Smooth muscle cell of the coronary artery (primary cell): ENCODE measurements at places on chromosomes 1 and 21. TPM values are rescaled to one million over a fixed set of nuclear protein-coding genes. Genes with fewer than 3 reads are reported as not detected.

The UBL4B gene
- total RNA-seq: not detected in 2 replicates

The TMEM269 gene
- 0.12 TPM in 1 of 2 replicates, not detected in the other for total RNA-seq

The BEST4 gene
- total RNA-seq: 0.08 TPM in 1 of 2 replicates, not detected in the other

The GSTM5 gene
- 0.60 and 9.0 TPM in 2 replicates for total RNA-seq

The BMP8B gene
- total RNA-seq: under 0.01 TPM in 1 of 2 replicates, not detected in the other

The RHEX gene
- not detected in 2 replicates for total RNA-seq

The AGPAT3 gene
- 38.0 and 49.3 TPM in 2 replicates for total RNA-seq

The OR6N1 gene
- total RNA-seq: not detected in 2 replicates

The LHX8 gene
- 0.59 TPM in 1 of 2 replicates, not detected in the other for total RNA-seq

The SCNM1 gene
- total RNA-seq: 15.6 and 28.0 TPM in 2 replicates

The ZC3H12A gene
- total RNA-seq: 2.2 and 15.3 TPM in 2 replicates

The COL6A2 gene
- total RNA-seq: 474 and 2,898 TPM in 2 replicates

The PRAMEF2 gene
- not detected in 2 replicates for total RNA-seq

The PLA2G2D gene
- not detected in 2 replicates for total RNA-seq

The IGSF3 gene
- 0.47 and 1.1 TPM in 2 replicates for total RNA-seq

The FDPS gene
- total RNA-seq: 100 and 279 TPM in 2 replicates

The SESN2 gene
- 12.8 and 18.4 TPM in 2 replicates for total RNA-seq

The JAM2 gene
- 0.15 and 0.35 TPM in 2 replicates for total RNA-seq

The PFKFB2 gene
- total RNA-seq: 5.6 and 5.7 TPM in 2 replicates

The ST6GALNAC3 gene
- total RNA-seq: 0.12 and 0.75 TPM in 2 replicates

The SPRR1A gene
- not detected in 2 replicates for total RNA-seq

The TCEANC2 gene
- total RNA-seq: 2.6 and 4.4 TPM in 2 replicates

The TTLL10 gene
- total RNA-seq: not detected in 2 replicates

The UMODL1 gene
- under 0.01 TPM in 1 of 2 replicates, not detected in the other for total RNA-seq

The GJB3 gene
- total RNA-seq: 0.75 TPM in 1 of 2 replicates, not detected in the other

The DDOST gene
- 345 and 410 TPM in 2 replicates for total RNA-seq

The OLIG2 gene
- total RNA-seq: not detected in 2 replicates

The DENND1B gene
- 4.4 and 6.4 TPM in 2 replicates for total RNA-seq

The TAS1R1 gene
- total RNA-seq: 0.12 and 0.15 TPM in 2 replicates

The CCDC185 gene
- not detected in 2 replicates for total RNA-seq

The ATP1A4 gene
- not detected in 2 replicates for total RNA-seq

The KCNT2 gene
- total RNA-seq: 0.70 and 2.9 TPM in 2 replicates

The TARBP1 gene
- 15.0 and 15.7 TPM in 2 replicates for total RNA-seq

The CRP gene
- total RNA-seq: not detected in 2 replicates

The SPRR3 gene
- total RNA-seq: not detected in 2 replicates

The PTGFR gene
- 7.8 and 58.9 TPM in 2 replicates for total RNA-seq

The MCOLN2 gene
- total RNA-seq: under 0.01 and 0.59 TPM in 2 replicates

The ITGB3BP gene
- total RNA-seq: 8.3 and 17.6 TPM in 2 replicates

The SELENOF gene
- 125 and 179 TPM in 2 replicates for total RNA-seq

The CBS gene
- total RNA-seq: 39.9 and 41.1 TPM in 2 replicates

The HLX gene
- 3.3 and 15.7 TPM in 2 replicates for total RNA-seq

The SPATA45 gene
- not detected in 2 replicates for total RNA-seq

The LCE1E gene
- not detected in 2 replicates for total RNA-seq

The POMGNT1 gene
- 26.1 and 46.4 TPM in 2 replicates for total RNA-seq

The TIE1 gene
- total RNA-seq: 3.5 and 6.2 TPM in 2 replicates

The SPATA21 gene
- not detected in 2 replicates for total RNA-seq

The FAM167B gene
- total RNA-seq: 1.6 and 2.7 TPM in 2 replicates

The C1orf167 gene
- total RNA-seq: 1.6 TPM in 1 of 2 replicates, not detected in the other

The CELA2A gene
- total RNA-seq: not detected in 2 replicates

The HOOK1 gene
- total RNA-seq: 1.5 TPM in 1 of 2 replicates, not detected in the other

The LGR6 gene
- total RNA-seq: not detected in 2 replicates

The HCN3 gene
- total RNA-seq: 0.53 and 1.5 TPM in 2 replicates

The ICOSLG gene
- total RNA-seq: under 0.01 and 0.12 TPM in 2 replicates

The TGFB2 gene
- 15.2 and 85.8 TPM in 2 replicates for total RNA-seq

The AIM2 gene
- not detected in 2 replicates for total RNA-seq
